Endothelial cell of umbilical vein (primary cell): ENCODE measurements at places on chromosomes 12 and 14. TPM values are rescaled to one million over a fixed set of nuclear protein-coding genes. Genes with fewer than 3 reads are reported as not detected.

The MED6 gene
- 38.8 and 41.5 TPM in 2 replicates for total RNA-seq

The PHETA1 gene
- 12.9 and 20.0 TPM in 2 replicates for total RNA-seq

The ANKS1B gene
- 0.38 and 0.42 TPM in 2 replicates for total RNA-seq

The TMEM121 gene
- 4.8 and 5.3 TPM in 2 replicates for total RNA-seq

The LBHD2 gene
- not detected in 2 replicates for total RNA-seq

The PLEKHG7 gene
- total RNA-seq, result not detected in 2 replicates

The AHSA1 gene
- 158 and 166 TPM in 2 replicates for total RNA-seq

The CLEC2A gene
- not detected in 2 replicates for total RNA-seq

The SAMD15 gene
- total RNA-seq, result 0.65 and 1.1 TPM in 2 replicates

The POU6F1 gene
- 14.4 and 17.5 TPM in 2 replicates for total RNA-seq

The WNT1 gene
- not detected in 2 replicates for total RNA-seq

The FMNL3 gene
- 93.2 and 93.3 TPM in 2 replicates for total RNA-seq

The TDP1 gene
- 30.5 and 33.9 TPM in 2 replicates for total RNA-seq

The EML1 gene
- total RNA-seq, result 33.0 and 47.8 TPM in 2 replicates

The TMTC1 gene
- total RNA-seq, result 5.1 and 5.4 TPM in 2 replicates

The GALNT8 gene
- 0.09 TPM in 1 of 2 replicates, not detected in the other for total RNA-seq

The AICDA gene
- total RNA-seq, result not detected in 2 replicates

The MAP1LC3B2 gene
- total RNA-seq, result 4.1 TPM in 1 of 2 replicates, not detected in the other

The CPNE8 gene
- total RNA-seq, result 12.5 and 13.7 TPM in 2 replicates

The LRRC10 gene
- not detected in 2 replicates for total RNA-seq

The TMEM229B gene
- total RNA-seq, result 0.28 TPM in 1 of 2 replicates, not detected in the other

The SLCO1B1 gene
- total RNA-seq, result not detected in 2 replicates

The GUCY2C gene
- not detected in 2 replicates for total RNA-seq

The IFT81 gene
- 9.4 and 9.8 TPM in 2 replicates for total RNA-seq

The PTGER2 gene
- total RNA-seq, result not detected in 2 replicates

The TM9SF1 gene
- 58.5 and 60.7 TPM in 2 replicates for total RNA-seq

The DDX54 gene
- 76.4 and 90.0 TPM in 2 replicates for total RNA-seq

The CLEC4C gene
- total RNA-seq, result not detected in 2 replicates

The EGLN3 gene
- 0.14 and 0.20 TPM in 2 replicates for total RNA-seq

The PRPH gene
- total RNA-seq, result not detected in 2 replicates

The SELPLG gene
- 0.62 and 1.2 TPM in 2 replicates for total RNA-seq

The ENDOU gene
- total RNA-seq, result not detected in 2 replicates

The AMHR2 gene
- not detected in 2 replicates for total RNA-seq
